Psoas muscle (tissue), 8 donors: ENCODE measurements at places on chromosomes 16 and 17. TPM values are rescaled to one million over a fixed set of nuclear protein-coding genes. Genes with fewer than 3 reads are reported as not detected.

Gene HBA2
- 185 TPM for total RNA-seq

GRCh38 chr16:75317101-75317522 lies 65.7 kb upstream of the BCAR1 start:
- no peak overlapping the region for H3K27ac ChIP-seq
- no peaks in the 10 kb centered on the region for H3K36me3 ChIP-seq
- no peak for DNase-seq
- H3K4me1 ChIP-seq, result no peaks in the 10 kb centered on the region
- H3K27me3 ChIP-seq, result no peaks in the 10 kb centered on the region

Gene CRYBA1
- not detected for total RNA-seq

- no peak overlapping the region for H3K4me3 ChIP-seq
- H3K27ac ChIP-seq, result no peak overlapping the region
- DNase-seq, result no peak
- H3K4me1 ChIP-seq, result peaks cover 3% of the 10 kb centered on the region
These were observed 14.8 kb upstream of the NUDT16L1 start for GRCh38 chr16:4678596-4678995.

GRCh38 chr16:23944381-23944780 lies 108.6 kb downstream of the PRKCB start:
- no peaks in the 10 kb centered on the region for H3K4me1 ChIP-seq
- no peaks in the 10 kb centered on the region for H3K36me3 ChIP-seq
- H3K27me3 ChIP-seq, result no peaks in the 10 kb centered on the region
- no peak overlapping the region for H3K27ac ChIP-seq
- DNase-seq, result no peak
- H3K4me3 ChIP-seq, result no peak overlapping the region

GRCh38 chr17:37265446-37266173 lies 110.2 kb upstream of the C17orf78 start:
- no peaks in the 10 kb centered on the region for H3K27me3 ChIP-seq
- no peak overlapping the region for H3K4me3 ChIP-seq
- H3K4me1 ChIP-seq, result no peaks in the 10 kb centered on the region

Gene IL34
- total RNA-seq, result 6.5 TPM

Gene EVI2B
- 0.85 TPM for total RNA-seq

DNA sequence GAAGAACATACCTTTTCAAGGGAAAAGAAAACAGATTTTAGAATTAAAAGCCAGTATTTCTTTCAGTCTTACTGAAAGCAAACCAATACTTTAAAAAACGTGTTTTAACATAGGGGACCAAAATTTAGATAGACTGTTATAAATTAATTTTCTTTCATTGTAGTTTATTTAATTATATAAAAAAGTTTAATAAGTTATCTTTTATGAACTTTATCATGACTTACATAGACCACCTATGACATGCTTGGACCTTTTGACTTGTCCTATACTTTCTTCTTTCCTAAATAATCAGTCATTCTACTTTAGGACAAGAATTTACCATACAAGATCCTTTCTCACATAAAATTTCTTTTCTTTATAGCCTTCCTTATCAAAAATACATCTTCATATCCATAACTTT lies 102.0 kb upstream of the HAS3 start:
- H3K27ac ChIP-seq, result no peak overlapping the region
- no peaks in the 10 kb centered on the region for H3K27me3 ChIP-seq
- DNase-seq, result no peak
- no peaks in the 10 kb centered on the region for H3K36me3 ChIP-seq

- DNase-seq, result no peak
- H3K27me3 ChIP-seq, result no peaks in the 10 kb centered on the region
- H3K36me3 ChIP-seq, result no peaks in the 10 kb centered on the region
- no peak overlapping the region for H3K4me3 ChIP-seq
These were observed 90.6 kb downstream of the AMFR start for GRCh38 chr16:56334761-56335160.

DNA sequence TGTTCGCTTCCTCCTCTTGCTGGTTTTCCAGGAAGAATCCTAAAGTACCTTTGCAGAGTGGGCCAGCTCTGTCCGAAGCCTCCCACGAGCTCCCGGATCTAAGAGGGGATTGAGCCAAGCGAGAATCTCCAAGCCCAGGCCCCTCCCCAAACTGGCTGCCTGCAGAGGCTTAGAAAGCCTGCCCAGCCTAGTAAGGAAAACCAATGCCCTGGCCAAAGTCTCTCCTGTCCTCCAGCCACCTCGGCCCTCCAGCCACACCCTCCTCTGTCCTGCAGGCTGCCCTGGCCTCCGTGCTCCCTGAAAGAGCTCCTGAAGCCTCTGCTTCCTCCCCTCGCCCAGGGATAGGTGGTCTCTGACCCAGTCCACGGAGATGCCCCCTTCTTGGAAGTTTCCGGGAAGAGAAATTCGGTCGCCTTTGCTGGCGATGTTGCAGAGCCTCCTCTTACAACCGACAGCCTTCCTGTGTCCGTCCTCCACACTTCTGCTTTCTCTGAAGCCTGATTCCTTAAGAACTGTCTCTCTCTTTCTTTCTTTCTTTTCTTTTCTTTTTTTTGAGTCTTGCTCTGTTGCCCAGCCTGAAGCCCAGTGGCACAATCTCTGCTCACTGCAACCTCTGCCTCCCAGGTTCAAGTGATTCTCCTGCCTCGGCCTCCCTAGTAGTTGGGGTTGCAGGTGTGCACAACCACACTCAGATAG lies 54.9 kb upstream of the TOB1 start:
- DNase-seq, result no peak
- H3K27me3 ChIP-seq, result no peaks in the 10 kb centered on the region
- H3K4me1 ChIP-seq, result peaks cover 44% of the 10 kb centered on the region
- H3K4me3 ChIP-seq, result no peak overlapping the region
- no peak overlapping the region for H3K27ac ChIP-seq

Gene LGALS9B
- total RNA-seq, result not detected

GRCh38 chr16:84839054-84839453 lies 19.3 kb downstream of the CRISPLD2 start:
- H3K4me3 ChIP-seq, result no peak overlapping the region
- no peaks in the 10 kb centered on the region for H3K36me3 ChIP-seq
- peaks cover 16% of the 10 kb centered on the region for H3K4me1 ChIP-seq

DNA sequence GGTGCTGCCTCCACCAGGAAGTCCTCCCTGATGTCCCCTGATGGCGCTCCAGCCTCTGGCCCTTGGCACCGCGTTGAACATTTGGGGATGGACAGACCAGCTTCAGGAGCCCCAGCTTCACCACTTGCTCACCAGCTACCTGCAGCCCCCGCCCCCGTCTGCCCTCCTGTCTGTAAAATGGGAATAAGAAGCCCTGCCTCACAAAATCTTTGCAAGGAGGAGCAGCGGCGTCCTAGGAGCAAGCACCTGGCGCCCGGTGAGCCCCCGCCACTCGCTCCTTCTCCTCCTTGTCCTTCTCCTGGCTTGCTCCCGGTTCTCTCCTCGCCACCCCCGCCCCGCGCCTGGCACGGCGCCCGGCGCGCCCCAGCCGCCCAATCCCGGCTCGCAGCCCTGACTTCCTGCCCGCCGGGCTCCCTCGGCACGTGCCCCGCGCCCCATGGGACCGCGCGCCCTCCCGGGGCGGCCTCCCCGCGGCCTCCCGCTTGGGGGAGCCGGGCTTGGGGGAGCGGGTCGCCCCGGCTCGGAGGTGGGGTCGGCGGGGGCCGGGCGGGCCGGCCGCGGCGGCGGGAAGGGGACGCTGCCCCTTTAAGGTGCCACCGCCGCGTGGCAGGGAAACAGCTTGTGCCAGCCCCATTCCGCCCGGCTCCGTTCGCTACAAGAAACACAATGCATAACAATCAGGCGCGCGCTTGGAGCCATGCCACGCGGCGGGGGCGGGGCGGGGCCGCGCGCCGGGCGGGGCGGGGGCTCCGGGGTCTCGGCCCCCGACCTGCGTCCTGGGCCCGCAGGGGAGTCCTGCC lies 9.1 kb upstream of the PPP1R1B start:
- no peaks in the 10 kb centered on the region for H3K36me3 ChIP-seq
- H3K27me3 ChIP-seq, result no peaks in the 10 kb centered on the region
- H3K4me1 ChIP-seq, result no peaks in the 10 kb centered on the region

Gene PTX4
- total RNA-seq, result not detected

Gene NFATC2IP
- total RNA-seq, result 20.4 TPM

Gene TPSB2
- total RNA-seq, result 14.2 TPM

Gene DHRS7C
- 38.9 TPM for total RNA-seq

Gene KRTAP1-5
- total RNA-seq, result not detected
